ENCODE measurements at places on chromosomes 16 and 17.

GRCh38 chr17:11182430-11182829, 58.6 kb upstream of the SHISA6 start:
- no peak for DNase-seq

DNA sequence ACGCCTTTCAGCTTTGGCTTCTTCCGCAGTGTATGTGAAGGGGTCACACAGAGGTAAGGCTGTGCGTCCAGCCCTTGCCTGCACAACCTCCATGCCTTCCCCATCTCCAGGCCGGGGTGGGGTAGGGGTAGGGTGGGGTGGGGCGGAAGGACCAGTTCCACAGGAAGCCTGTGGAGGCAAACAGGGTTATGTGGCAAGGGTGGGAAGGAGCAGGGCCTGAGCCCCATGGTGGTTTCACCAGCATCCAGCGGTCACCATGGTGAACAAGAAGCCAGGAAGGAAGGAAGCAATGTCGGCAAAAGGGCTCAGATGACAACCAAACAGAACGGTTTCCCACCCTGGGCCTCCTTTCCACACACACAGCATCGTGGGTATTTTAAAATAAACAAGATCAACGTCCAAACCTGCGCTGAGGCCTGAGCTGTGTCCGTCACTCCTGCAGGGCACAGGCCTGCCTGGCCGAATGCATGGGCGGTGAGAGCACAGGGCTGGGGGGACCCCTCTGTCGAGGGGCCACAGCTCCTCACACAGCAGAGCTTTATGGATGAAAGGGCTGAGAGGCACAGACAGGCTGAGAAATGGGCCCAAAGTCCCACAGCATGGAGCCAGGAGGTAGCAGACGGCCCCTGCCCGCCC, 80.5 kb downstream of the ZNF778 start:
- DNase-seq: no peak

DNA sequence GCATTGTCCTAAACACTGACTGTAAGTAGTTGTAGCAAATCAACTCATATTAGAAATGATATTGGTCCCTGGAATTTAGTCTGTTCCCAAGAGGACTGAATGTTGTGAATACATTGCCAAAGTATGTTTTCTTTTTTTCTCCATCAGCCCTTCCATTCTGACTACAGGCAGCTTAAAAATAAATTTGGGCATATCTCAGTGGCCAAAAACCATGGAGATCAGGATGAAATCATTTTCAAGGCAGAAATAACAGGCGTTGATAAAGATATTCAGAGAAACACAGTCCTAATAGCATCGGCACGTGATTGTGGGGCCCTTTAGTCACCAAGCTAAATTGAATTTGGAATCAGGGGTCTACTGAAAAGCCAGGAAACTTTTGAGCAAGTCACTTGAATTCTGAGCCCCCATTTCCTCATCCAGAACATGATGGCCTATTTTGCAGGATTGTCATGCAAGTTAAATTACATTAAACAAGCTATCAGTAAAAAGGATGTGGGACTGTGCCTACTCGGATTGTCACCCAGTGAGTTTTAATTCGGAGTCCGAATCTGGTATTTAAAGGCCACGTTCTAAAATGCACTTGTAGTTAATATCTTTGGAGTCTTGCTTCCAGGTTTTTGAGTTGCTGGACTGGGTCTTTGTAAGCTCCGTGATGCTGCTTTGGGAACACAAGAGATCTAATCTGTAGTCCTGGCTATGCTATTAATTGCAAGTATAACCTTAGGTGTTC, 17.1 kb downstream of the HLF start:
- no peak for DNase-seq

GRCh38 chr17:75182319-75182568, 515 bp downstream of the SUMO2 start:
- no peak for DNase-seq

GRCh38 chr17:22600644-22601298, 908.4 kb downstream of the KCNJ18 start:
- no peak for DNase-seq

DNA sequence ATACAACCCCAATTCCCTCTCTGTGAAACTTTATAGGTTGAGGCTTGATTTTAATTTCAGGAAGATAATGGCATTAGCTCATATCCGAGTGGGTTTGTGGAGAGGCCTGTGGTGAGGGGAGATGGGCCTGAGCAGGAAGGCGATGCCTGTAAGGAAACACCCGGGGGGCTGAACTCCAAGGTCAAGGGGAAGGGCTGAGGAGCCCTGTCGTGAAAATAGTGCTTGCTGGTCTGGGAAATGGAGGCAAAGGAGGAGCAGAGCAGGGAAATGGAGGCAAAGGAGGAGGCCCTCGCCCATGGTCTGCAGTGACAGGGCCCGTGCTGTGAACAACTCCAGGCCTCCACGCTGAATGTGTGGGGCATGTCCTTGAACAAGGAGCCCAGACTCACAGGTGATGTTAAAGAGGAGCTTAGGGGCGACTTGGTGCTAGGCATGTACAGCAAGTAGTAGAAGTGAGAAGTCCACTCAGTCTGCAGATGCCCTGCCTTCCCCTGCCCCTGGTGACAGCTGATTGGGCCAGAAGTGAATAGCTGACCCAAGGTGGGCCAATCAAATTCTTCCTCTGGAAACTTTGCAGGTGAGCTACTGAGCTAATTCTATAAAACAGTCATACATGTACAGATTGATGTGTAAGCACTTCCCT, 38.1 kb downstream of the MRPS23 start:
- DNase-seq: no peak

GRCh38 chr17:2780256-2780655, 16.0 kb upstream of the RAP1GAP2 start:
- DNase-seq: no peak

Data from epithelial cell of prostate (primary cell).